ENCODE measurements at places on chromosomes 5 and 9. TPM values are rescaled to one million over a fixed set of nuclear protein-coding genes. Genes with fewer than 3 reads are reported as not detected.

Gene TCOF1
- total RNA-seq: 32.9 TPM

Gene DMGDH
- total RNA-seq: 0.37 TPM

Gene SLC34A1
- not detected for total RNA-seq

DNA sequence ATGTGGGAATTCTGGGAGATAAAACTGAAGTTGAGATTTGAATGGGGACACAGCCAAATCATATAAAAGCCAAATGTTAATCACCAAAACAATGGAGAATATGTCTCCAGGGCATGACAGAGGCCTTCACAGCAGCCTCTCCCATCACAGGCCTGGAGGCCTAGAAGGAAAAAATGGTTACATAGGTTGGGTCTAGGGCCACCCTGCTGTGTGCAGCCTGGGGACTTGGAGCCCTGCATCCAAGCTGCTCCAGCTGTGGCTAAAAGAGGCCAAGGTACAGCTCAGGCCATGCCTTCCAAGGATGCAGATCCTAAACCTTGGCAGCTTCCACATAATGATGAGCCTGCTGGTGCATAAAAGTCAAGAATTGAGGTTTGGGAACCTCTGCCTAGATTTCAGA is 85.1 kb downstream of the JAKMIP2 start:
- DNase-seq: no peak

Gene PCDHB12
- 5.6 TPM for total RNA-seq

- no peak for DNase-seq
These were observed 86.2 kb downstream of the PTPN3 start for GRCh38 chr9:109411798-109412352.

Gene CDKN2B-AS1
- total RNA-seq: not detected

All from H4 (cell line).